ENCODE measurements at places on chromosomes 7 and 10.

GRCh38 chr7:130669085-130669700 lies 645 bp upstream of the COPG2 start:
- DNase-seq, result no peak

DNA sequence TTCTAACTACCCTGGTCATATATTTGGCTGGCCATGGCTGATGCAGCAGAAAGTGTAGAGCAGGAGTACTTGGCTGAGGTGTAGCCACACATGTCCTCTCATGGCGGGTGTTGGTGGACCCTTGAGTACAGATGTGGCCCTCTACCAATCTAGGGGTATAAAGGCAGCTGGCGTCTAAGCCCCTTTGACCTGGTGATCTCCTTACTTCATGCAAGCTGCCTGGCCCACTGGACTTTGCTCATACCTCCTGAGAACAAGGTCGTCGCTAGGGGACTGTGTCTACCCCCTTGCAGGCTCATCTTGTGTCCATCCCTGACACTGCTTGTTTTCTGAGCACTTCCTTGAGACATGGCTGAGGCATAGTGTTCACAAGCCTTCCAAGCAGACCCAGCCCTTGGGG lies 287.8 kb downstream of the RPS24 start:
- no peak for DNase-seq

DNA sequence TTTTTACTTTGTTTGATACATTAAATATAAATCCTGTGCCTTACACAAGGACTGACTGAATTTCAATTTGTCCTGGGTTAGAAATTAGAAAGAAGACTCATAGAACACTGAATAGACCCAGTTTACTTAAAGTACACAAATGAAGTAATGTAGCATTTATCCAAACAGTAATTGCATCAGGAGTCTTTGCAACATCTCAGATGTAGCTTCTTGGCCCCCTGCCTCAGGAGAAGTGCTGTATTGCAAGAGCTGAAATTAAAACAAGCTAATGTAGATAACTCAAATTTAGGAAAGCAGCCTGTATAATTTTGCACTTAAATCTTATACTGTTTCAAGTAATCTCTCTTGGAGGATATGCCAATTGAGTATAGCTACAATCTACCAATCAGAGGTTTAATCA lies 54.3 kb upstream of the KCND2 start:
- DNase-seq, result no peak

DNA sequence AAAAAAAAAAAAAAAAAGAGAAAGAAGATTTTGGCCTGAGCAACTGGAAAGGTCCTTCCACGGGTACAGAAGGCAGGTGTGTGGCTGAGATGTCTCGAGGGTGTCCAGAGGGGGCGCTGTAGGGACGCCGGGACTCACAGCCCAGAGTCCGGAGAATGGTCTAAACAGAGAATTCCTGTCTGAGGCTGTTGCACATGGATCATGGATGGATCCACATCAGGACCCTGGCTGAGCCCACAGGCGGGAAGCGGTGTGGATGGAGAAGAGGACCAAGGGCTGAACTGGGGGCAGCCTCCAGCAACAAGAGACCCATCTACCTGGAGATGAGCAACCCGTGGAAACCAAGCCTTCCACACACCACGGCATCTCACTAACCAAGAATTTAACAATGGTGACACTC lies 55.0 kb downstream of the PKD1L1 start:
- no peak for DNase-seq

GRCh38 chr10:124287071-124287685 lies 131.5 kb downstream of the OAT start:
- DNase-seq, result no peak

- DNase-seq, result no peak
These were observed 81.6 kb upstream of the ETV1 start for GRCh38 chr7:14071045-14071444.

- DNase-seq, result no peak
These were observed 61.7 kb downstream of the VOPP1 start for GRCh38 chr7:55510621-55511020.
